Liver (tissue), 10 donors: ENCODE measurements at places on chromosomes 3 and 15. TPM values are rescaled to one million over a fixed set of nuclear protein-coding genes. Genes with fewer than 3 reads are reported as not detected.

DNA sequence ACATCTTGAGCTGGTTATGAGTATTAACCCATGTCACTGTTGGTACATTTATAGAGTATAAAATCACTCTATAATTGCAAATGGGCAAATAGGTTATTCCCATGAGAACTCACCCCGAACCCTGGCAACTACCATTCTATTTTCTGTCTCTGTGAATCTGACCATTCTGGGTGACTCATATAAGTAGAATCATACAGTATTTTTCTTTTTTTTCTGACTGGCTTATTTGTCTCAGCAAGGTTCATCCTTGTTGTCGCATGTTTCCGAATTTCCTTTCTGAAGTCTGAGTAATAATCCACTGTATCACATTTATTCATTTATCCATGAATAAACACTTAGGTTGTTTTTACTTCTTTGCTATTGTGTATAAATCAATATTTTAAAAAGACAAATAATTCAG, 59.9 kb upstream of the CHRM5 start:
- no peak for DNase-seq

DNA sequence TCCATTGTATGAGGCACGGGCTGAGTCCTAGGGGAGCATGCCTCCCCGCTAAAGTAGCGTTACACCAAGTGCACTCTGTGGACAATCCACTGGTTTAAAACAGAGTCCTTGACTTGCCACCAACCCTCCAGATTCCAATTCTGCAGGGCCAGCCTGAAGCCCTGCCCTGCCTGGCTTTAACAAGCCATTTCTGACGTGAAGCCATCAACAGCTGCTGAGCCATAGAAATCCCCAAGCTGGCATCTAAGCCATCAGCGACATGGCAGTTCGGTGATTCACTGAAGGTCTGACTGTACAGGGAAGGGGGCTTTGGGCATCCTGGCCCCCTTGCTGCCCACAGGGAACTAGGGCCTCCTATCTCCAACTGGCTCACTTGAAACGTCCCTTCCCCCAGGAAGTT, 265.7 kb downstream of the UACA start:
- no peak for DNase-seq

- no peak for DNase-seq
These were observed 46.6 kb downstream of the DPPA2 start for GRCh38 chr3:109269577-109270275.

DNA sequence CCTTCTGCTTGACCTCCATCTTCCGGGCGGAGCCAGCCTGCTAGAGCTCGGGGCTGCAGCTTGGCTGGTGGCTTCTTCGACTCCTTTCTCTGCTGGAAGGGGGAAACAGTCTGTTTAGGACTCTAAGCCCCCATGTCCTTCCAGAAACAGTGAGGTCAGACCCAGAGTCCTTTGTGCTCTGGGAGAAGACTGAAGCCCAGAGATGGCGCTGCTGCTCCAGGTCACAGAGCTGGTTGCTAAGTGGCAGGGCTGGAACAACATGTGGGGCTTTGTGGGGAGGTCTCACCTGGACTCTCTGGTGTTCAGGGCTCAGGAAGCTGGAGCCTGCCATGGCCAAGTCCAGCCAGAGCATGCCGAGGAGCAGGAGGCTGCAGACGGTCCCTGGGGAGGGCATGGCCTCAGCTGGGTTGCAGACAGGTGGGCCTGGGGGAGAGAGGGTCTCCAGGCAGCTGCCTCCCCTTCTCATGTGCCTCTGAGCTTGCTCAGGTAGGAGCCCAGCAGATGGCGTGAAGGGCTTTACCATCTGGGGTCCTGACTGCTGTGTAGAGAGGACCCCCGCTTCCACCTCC, 2.9 kb downstream of the GHRL start:
- DNase-seq, result no peak

DNA sequence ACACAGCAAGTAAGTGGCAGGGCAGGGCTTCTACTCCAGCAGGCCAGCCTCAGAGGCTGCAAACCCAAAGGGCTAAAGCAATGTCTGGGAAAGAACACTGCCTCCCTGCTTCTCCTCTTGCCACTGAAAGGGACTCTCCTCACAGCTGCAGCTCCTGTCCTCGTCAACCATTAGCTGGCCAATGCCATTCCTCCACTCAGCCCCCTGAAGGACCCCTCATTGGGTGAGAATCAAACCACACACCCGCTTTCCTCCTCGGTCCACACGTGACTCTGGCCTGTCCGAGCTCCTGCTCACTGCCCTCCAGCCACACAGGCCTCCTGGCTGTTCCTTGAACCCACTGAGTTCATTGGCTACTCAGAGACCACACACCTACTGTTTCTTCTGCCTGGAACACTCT, 253.7 kb upstream of the TLE3 start:
- peak; percentile 22 for DNase-seq

The TMOD2 gene
- 1.6 TPM for total RNA-seq

The SLC2A2 gene
- 506 TPM for total RNA-seq

The LTK gene
- 2.6 TPM for total RNA-seq

The SRGAP3 gene
- total RNA-seq, result 1.8 TPM

The GOLGA8R gene
- 6.0 TPM for total RNA-seq

The POPDC2 gene
- total RNA-seq, result 0.37 TPM
